ENCODE measurements at places on chromosomes 7 and 10. TPM values are rescaled to one million over a fixed set of nuclear protein-coding genes. Genes with fewer than 3 reads are reported as not detected.

DNA sequence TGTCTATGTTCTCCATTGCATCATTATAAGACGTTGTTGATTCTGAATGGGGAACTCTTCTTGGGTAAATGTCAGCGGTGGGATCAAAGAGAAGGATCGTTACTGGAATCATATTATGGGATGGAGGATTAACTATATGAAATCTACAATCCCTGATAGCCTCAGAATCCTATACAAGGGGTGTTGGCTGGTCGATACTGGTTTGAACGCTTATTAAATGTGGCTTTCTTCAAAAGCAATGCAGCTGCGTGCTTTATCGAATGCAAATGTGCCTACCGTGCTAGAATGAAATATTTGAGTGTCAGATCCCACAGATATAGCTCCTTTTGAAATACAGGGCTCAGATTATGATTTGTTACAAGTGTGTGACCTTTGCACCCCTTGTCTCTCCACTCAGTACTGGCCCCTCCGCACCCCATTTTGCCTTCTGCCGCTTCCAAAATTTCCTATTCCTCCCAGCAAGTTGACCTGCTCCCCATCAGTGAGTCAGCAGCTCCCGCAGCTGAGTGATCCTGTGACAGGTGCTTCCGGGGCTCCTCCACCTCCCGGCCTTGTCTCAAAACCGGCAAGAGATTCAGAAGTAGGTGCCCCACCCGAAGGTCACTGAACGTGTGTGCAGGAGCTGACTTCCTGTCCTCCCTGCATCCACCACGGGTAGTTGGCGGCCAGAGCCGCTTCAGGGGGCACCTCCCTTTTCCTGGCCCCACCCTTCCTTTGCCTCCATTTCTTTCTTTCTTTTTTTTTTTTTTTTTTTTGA lies 76.6 kb downstream of the PTPRE start:
- H3K27ac ChIP-seq: no peak overlapping the region
- H3K4me3 ChIP-seq: no peak overlapping the region
- DNase-seq: no peak
- peaks cover 1% of the 10 kb centered on the region for H3K36me3 ChIP-seq

- no peaks in the 10 kb centered on the region for H3K27me3 ChIP-seq
- no peaks in the 10 kb centered on the region for H3K36me3 ChIP-seq
- H3K4me1 ChIP-seq: no peaks in the 10 kb centered on the region
- H3K27ac ChIP-seq: no peak overlapping the region
Observed at GRCh38 chr10:9561821-9562505, 1455.7 kb upstream of the CELF2 start.

DNA sequence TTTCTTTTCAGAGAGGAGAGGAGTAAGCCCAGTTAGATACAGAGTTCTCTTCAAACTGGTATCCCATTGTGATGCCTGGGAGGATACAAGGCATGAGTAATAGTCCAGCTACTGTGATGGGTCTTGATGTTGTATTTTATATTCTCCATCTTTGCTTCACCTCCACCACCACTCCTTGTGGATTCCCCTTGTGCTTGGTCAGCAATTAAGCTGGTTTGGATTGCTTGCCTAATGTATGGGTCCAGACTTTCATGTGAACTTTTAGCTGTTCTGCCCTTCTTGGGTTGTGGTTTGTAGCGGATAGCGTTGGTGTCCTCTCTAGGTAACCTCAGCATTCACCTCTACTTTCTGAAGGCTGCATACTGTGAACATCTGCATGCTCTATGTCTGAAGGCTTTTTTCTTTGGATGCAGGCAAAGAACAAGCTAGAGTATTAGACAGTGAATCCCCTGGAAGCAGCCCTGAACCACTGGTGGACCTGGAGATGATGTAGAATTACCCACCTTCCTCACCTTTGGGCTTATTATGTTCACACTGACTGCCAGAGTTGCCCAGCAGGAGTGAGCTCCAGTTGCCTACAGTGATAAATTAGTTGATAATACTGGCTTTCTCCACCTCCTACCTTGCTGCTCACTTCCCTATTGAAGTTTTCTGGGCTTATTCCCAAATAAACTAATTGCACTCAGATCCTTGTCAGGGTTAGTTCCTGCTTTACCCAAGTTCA lies 126.5 kb upstream of the MTPN start:
- no peaks in the 10 kb centered on the region for H3K4me1 ChIP-seq
- no peaks in the 10 kb centered on the region for H3K27me3 ChIP-seq
- no peaks in the 10 kb centered on the region for H3K36me3 ChIP-seq
- DNase-seq: no peak

DNA sequence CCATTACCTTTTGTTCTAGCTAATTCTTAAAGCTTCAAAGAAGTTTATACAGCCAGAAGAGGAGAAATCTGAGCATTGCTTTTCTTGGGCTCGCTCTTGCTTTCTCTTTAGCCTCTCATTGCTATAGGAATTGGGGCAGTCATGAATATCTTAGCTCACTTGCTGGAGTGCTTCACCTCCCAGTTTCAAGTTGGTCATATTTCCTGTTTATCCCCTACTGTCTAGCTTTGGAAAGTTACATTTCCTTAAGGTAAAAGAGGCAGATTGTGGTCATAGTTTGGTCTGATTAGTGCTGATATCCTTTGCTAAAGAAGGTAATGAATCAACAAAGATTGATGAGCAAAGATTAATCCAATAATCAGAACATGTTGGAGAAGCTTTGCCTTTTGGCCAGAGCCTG lies 77.7 kb upstream of the GLI3 start:
- H3K4me3 ChIP-seq: no peak overlapping the region
- no peaks in the 10 kb centered on the region for H3K4me1 ChIP-seq
- H3K27me3 ChIP-seq: peaks cover 7% of the 10 kb centered on the region
- no peaks in the 10 kb centered on the region for H3K36me3 ChIP-seq
- H3K27ac ChIP-seq: no peak overlapping the region

GRCh38 chr10:23172429-23173213 lies 19.5 kb upstream of the PTF1A start:
- peaks cover 55% of the 10 kb centered on the region for H3K27me3 ChIP-seq
- no peak for DNase-seq
- H3K36me3 ChIP-seq: no peaks in the 10 kb centered on the region
- H3K27ac ChIP-seq: no peak overlapping the region
- peaks cover 3% of the 10 kb centered on the region for H3K4me1 ChIP-seq

DNA sequence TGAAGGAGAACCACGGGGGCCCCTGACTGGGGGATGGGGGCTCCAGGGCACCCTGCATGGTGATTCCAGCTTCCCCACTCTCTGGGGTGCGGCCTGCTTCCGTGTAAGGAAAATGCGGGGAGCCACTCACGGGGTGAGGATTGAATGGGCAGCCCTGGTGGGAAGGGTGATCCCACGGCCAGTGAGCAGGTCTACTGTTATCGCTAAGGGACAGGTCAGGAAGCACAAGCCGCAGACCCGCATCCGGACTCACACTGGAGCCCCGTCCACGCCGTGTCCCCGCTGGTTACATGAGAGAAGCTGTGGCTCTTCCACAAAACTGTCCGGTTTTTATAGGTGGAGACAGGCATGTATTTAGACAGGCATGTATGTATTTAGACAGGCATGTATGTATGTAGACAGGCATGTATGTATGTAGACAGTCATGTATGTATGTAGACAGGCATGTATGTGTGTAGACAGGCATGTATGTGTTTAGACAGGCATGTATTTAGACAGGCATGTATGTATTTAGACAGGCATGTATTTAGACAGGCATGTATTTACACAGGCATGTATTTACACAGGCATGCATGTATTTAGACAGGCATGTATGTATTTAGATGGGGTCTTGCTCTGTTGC lies 5.7 kb downstream of the PSMG3 start:
- no peak overlapping the region for H3K27ac ChIP-seq
- H3K27me3 ChIP-seq: no peaks in the 10 kb centered on the region
- no peak overlapping the region for H3K4me3 ChIP-seq

DNA sequence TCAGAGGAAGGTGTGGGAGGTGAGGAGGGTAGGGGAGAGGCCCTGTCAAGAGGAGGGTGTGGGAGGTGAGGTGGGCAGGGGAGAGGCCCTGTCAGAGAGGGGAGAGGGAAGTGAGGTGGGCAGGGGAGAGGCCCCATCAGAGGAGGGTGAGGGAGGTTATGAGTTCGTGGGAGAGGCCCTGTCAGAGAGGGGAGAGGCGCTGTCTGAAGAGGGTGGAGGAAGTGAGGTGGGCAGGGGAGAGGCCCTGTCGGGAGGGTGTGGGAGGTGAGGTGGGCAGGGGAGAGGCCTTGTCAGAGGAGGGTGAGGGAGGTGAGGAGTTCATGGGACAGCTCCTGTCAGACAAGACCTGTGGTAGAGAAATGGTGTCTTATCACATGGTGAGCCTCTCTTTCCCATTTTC lies 74.4 kb downstream of the INPP5A start:
- no peak overlapping the region for H3K4me3 ChIP-seq
- H3K36me3 ChIP-seq: peaks cover 12% of the 10 kb centered on the region
- DNase-seq: peak; percentile 51
- H3K27ac ChIP-seq: no peak overlapping the region
- H3K27me3 ChIP-seq: peaks cover 3% of the 10 kb centered on the region
- peaks cover 44% of the 10 kb centered on the region for H3K4me1 ChIP-seq

DNA sequence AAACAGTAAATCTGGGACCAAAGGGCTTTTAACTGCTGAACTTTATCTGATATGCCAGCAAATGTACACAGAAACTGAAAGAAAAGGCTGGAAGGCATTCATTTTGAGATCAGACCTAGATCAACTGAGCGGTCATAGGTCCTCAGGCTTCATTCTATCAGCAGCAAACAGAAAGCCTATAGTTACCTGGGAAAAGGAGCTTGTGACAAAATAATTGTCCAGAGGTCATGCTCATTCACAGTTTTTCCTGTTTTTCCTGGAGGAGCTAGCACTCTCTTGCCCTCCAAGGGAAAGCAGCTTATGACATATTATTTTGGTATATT lies 320.2 kb downstream of the AHR start:
- no peaks in the 10 kb centered on the region for H3K36me3 ChIP-seq
- H3K27me3 ChIP-seq: peaks cover 3% of the 10 kb centered on the region
- H3K27ac ChIP-seq: no peak overlapping the region
- H3K4me3 ChIP-seq: no peak overlapping the region

DNA sequence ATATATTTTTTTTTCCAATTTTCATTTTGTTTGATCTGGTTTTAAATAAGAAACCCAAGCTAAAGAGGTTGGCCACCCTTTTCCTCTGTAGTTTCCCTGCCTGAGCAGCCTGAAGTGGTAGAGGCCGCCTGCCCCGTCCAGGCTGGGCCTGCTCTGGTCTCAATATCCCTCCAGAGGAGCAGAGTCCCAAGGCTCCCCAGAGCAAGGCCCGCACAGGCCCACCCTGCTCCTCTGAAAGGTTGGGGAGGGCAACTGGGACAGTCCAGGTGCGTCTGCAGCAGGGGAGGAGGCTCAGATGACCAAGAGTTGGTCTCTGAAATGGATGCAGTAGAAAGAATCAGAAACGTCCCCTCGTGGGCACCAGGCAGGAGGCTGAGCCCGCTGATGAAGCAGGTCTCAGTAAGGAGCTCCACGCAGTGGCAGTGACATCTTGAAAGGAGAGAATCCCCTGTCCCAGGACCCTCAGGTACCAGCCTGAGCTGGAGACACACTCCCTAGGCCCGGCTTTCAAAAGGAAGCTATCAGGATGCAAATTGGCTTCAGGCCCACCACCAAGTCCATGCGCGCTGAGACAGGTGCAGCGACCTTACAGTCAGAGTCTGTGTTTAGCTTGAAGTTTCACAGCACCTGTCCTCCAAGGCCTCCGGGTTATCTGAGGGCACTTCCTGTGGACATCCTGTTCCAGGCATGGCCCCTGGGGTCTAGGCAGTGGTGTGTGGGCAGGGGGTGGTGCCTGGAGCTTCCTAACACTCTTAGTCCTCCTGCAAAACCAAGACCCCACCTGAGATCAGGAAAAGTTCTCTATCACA lies 37.7 kb downstream of the EN2 start:
- no peak overlapping the region for H3K27ac ChIP-seq
- no peak overlapping the region for H3K4me3 ChIP-seq

- no peak overlapping the region for H3K4me3 ChIP-seq
- peak; percentile 20 for DNase-seq
- H3K27ac ChIP-seq: no peak overlapping the region
- peaks cover 2% of the 10 kb centered on the region for H3K4me1 ChIP-seq
Observed at GRCh38 chr10:1243486-1244234, 187.5 kb downstream of the WDR37 start.

GRCh38 chr10:3009341-3009740 lies 58.0 kb upstream of the PFKP start:
- H3K4me3 ChIP-seq: no peak overlapping the region
- H3K4me1 ChIP-seq: peaks cover 2% of the 10 kb centered on the region

- H3K36me3 ChIP-seq: no peaks in the 10 kb centered on the region
- H3K4me1 ChIP-seq: no peaks in the 10 kb centered on the region
- no peak overlapping the region for H3K4me3 ChIP-seq
- H3K27me3 ChIP-seq: peaks cover 2% of the 10 kb centered on the region
Observed at GRCh38 chr7:121563177-121563576, 167.1 kb upstream of the FAM3C start.

DNA sequence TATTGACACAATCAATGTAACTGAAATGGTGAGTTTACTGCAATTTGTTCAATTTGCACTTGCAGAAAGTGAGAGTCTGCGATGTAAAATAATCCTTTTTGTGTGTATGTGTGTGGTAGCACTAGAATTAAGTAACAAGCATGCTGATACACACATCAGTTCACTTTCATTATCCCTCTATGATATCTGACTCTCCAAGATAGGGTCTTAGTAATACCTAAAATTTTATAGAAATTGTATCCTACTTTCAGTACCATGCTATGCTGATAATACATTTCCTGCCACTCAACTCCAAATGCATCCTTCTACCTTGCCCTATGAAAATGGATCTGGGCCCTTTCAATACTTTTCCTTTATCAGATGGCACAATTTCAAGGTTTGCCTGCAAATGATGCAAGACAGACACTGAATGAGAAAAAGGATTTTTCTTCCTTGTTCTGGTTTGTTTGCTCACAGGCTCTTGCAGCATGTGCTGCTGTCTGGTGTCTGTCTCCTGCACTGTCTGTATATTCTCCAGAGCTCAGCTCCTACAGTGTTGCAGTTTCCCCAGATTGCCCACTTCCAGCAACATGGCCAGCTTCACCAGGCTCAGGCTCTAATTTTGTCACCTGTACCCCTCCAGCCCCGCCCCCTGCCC lies 297.9 kb upstream of the HGF start:
- H3K4me3 ChIP-seq: no peak overlapping the region
- no peaks in the 10 kb centered on the region for H3K27me3 ChIP-seq
- no peak overlapping the region for H3K27ac ChIP-seq

The EGR2 gene
- total RNA-seq: 53.9 TPM

The CYP17A1 gene
- not detected for total RNA-seq

The GRM8 gene
- not detected for total RNA-seq

The TMEM273 gene
- 26.5 TPM for total RNA-seq

The GIMAP2 gene
- 40.1 TPM for total RNA-seq

The RUFY2 gene
- total RNA-seq: 9.1 TPM

The EGFR gene
- not detected for total RNA-seq

The HIBADH gene
- 20.5 TPM for total RNA-seq

The EIF3A gene
- total RNA-seq: 132 TPM
